Stimulated activated CD8-positive, alpha-beta memory T cell treated with anti-CD3 and anti-CD28 coated beads, Interleukin-4, amount 100 ng/mL, for 1 hour (primary cell): ENCODE measurements at places on chromosomes 11 and 22.

- no peak for DNase-seq
These were observed 8.7 kb upstream of the MPPED2 start for GRCh38 chr11:30594646-30595411.

DNA sequence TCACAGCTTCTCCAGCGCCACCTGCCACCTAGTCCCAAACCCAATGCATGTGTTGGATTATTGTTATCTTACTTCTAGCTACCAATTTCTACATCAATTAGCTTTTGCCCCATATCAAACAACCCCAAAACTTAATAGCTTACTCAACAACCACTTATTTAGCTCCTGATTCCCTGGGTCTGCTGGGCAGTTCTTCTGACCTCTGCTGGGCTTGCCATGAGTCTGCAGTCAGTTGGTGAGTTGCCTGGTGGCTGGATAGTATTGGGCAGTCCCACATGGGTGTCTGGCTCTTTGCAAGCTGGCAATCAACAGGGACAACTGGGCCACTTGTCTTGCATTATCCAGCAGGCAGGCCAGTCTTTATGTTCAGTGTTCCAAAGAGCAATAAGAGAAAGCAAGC is 13.6 kb upstream of the MS4A15 start:
- DNase-seq, result no peak

DNA sequence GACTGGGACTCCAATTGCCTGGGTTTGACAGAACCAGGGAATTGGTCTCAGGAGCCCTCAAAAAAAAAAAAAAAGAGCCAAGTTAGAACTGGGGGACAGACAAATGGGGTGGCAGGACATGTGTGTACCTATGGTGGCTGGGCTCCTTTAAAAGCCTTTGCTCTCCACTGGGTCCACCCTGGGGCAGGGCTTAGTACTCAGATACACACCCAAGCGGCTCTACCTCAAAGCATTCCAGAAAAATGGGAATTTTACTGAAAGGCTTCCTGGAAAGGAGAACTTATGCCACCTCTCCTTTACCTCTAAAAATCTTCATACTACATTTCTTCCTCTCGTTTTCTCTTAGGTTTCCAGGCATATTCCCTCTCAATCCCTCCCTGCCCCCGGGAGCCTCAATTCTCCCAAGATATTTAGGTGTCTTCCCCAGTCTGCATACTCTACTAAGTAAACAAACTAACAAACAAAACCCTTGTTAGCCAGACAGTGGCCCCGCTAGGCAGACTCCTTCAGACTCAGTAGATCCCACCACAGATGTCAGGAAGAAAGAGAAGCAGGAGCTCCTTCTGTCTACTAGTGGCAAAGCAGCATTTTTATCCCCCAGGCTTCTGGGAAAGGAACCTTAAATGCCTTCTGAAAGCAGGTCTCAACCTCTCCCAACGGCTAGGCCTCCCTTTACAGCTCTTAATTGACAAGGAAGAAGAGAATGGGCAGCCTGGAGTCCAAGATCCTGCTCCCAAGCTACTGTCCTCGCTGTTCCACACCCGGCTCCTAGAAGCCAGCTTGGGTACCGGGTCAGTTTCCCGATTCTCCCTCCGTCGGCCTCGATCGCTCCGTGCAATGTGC is 653 bp downstream of the PCSK7 start:
- no peak for DNase-seq

GRCh38 chr11:71238941-71239340 is 13.4 kb downstream of the SHANK2 start:
- no peak for DNase-seq

DNA sequence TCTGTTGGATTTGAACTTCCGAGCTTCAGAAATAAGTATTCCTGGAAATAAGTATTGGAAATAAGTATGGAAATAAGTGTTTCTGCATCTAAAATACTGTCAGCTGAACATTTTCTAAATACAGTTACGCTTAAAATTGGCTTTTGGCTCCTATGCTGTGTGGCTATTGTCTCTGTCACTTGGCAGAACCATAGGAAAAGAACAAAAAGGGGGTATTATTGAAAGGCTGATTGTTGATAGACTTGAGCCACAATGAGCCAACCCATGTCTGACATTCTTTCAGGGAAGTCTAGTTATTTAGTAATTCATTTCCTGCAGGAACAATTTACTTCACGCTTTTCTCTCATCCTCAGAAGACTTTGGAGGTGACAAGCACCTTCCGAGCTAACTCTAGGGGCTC is 32.5 kb upstream of the LARGE1 start:
- no peak for DNase-seq

GRCh38 chr11:94740083-94741021 is 27.8 kb upstream of the AMOTL1 start:
- DNase-seq, result no peak

GRCh38 chr11:92698742-92699141 is 270.7 kb upstream of the MTNR1B start:
- no peak for DNase-seq

DNA sequence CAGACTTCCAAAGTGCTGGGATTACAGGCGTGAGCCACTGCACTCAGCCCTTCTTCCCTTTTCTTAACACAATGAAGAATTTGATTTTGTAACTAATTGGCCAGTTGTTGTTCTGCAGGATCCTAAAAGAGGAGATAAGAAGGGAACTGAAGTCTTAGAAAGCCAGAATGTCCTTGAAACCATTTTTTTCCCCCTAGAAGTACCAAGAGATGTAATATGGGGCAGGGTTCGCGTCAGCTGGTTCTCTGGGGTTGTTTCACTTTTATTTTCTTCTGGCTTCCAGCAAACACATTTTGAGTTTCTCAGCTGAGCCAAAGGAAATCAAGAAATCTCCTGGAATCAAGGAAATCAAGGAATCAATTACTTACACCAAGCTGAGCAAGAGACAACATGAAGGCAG is 7.6 kb upstream of the NUCB2 start:
- DNase-seq, result no peak

DNA sequence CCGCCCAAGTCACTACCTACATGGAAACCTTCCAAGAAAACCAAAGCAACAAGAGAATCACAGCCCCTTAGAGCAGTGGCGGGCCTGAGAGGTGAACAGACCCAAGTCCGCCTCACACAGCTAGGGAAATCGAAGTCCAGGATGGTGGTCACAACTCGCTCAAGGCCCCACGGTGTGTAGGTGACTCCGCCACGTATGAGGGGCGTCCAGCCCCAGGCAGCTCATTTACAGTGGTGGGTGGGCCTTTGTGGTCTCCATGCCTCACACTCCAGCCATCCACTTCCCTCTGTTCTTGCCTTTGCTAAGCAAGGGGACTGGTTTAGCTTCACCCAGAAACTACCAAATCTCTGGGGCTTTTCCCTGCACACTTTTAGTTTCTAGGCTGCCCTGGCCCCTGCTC is 9.7 kb upstream of the TCF20 start:
- DNase-seq, result no peak

DNA sequence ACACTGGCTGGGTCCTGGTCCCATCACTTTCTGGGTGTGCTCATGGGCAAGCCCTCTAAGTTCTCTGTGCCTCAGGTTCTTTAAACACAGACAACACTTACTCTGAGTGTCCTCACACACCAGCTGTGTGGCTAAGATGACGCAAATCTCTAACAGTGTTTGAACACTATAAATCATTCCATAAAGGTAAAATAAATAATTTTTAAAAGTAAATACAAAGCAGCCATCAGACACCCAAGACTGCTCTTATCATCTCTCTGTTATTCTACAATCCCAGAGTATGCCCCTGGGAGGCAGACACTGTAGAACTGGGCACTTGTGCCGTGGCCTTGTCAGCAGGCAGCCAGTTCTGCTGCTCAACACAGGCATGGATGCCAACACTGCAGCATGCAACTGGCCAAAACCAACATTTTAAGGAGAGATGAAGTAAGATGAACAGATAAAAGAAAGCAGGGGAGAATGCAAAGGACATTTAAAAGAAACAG is 56.8 kb downstream of the RPL27A start:
- DNase-seq, result no peak

GRCh38 chr11:111541254-111542061 is 938 bp downstream of the LAYN start:
- no peak for DNase-seq

- DNase-seq, result no peak
These were observed 112.0 kb upstream of the TTC12 start for GRCh38 chr11:113202431-113202830.

- no peak for DNase-seq
These were observed 1077.9 kb downstream of the DLG2 start for GRCh38 chr11:84549217-84549616.

GRCh38 chr22:44402196-44403111 is 89.7 kb upstream of the SHISAL1 start:
- no peak for DNase-seq

GRCh38 chr11:45926001-45926401 is 3.5 kb downstream of the LARGE2 start:
- DNase-seq, result no peak

DNA sequence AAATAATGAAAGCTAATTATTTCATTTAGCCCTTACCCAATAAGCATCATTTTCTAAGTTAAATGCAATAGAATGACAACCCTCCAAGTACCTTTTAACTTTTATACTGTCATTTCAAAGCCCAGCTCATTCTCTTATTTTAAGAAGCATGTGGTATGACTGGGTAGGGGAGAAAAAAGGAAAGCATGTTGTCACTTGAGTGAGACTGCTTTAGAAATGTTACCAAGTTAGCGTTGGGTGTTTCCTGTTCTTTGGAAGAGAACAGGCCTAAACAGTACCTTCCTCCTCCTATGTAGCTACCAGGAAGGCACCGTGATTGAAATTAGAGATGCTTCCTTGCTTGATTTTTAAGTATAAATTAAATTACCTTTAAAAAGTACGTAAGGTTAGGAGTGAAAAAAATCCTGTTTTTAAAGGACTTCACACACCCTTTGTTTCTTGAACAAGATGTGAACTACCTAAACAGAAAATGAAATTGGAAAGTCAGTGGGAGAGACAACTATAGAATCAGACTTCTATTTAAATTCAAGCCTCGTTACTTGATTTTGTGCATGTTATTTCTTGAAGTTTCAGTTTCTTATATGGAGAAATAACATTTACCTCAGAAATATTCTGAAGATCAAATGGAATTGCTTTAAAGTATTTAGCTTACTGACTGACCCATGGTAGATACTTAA is 741 bp upstream of the CNTF start:
- no peak for DNase-seq

DNA sequence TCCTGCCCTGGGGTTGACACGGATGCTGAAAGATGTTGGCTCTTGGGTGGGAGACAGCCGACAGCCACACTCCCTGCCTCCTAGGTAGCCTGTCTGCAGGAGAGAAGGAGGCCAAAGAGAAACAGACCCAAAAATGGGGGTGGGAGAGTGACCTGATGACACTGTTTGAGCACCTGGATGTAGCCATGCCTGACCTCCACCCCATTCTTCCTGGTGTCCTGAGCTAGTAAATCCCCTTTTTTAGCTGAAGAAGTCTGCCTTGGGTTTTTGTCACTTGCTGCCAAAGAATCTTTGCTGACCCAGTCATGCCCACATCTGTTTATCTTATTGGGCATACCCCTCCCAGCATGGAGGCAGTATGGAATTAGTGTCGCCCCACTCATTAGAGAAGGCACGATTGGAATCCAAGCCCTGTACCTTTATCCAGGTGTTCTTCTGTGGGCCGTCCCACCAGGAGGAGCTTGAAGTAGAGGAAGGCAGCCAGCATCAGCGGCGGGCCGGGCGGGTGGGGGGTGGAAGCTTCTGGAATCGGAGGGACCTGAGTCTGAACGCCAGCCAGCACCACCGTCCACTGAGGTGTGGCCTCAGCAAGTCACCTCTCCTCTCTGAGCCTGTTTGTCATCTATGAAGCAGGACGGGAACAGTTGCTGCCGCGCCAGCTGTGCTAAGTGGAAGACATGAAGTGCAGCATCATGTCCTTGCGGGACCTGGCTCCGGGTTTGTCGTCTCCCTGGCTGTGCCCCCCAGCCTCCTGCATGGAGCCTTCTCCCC is 37.8 kb downstream of the IGHMBP2 start:
- DNase-seq, result no peak

- DNase-seq, result no peak
These were observed 335 bp upstream of the SEZ6L start for GRCh38 chr22:26168939-26169314.

DNA sequence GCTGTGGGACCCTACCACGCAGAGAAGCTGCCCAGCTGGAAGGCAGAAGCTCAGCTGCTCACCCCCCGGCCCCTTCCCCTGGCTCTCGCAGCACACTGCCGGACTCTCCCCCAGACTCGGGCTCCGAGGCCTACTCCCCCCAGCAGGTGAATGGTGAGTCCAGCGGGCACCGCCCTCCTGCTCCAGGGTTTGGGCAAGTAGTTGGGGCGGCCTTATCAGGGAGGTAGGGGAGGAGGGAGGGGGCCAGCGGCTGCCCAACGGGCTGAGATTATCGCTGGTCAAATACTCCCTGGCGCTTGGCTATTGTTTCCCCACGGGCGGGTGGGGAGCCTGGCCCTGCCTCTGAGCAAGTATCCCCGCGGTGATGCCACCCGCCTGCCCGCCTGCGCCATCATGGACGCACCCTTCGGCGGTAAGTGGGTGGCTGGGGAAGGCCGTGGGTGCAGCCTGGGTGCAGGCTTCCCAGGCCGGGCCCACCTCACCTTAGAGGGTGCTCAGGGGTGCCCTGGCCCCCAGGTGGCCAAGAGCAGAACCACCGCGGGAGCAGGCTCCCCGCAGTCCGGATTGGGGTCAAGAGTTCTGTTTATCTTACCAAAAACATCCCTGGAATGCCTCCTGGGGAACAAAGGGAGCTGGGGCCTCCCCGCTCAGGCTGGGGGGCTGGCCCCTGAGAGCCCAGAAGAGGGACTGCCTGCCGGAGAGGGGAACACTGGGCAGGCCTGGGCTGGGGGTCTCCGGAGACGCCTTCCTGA is 16.9 kb downstream of the MYRF start:
- no peak for DNase-seq

DNA sequence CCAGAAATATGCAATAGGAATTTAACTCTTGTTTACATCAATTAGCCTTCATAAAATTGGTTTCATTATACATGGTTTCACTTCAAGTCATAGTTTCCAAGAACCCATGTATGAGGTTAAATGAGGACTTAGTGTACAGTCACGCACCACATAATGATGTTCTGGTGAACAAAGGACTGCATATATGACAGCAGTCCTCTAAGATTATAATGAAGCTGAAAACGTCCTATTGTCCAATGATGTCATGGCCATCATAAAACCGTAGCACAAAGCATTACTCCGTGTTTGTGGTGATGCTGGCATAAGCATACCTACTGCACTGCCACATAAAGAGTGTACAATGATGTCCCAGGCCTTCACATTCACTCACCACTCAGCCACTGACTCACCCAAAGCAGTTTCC is 31.1 kb downstream of the SMCO4 start:
- DNase-seq, result no peak

- DNase-seq, result no peak
These were observed at the start of gene PLEKHA7 for GRCh38 chr11:17014321-17014832. Gene PLEKHA7, minus strand, starts transcription at chr11:17014414. Its CDS starts 13 bp downstream, at chr11:17014401.
